Stimulated activated CD4-positive, alpha-beta T cell treated with anti-CD3 and anti-CD28 coated beads, Interleukin-15, amount 100 ng/mL, for 48 hours (primary cell): ENCODE measurements at places on chromosomes 3 and 15.

GRCh38 chr3:111592143-111592542 lies 3.0 kb downstream of the ZBED2 start:
- DNase-seq, result no peak

- no peak for DNase-seq
Measured at GRCh38 chr15:99076109-99076508, 28.8 kb upstream of the SYNM start.

- no peak for DNase-seq
Measured at GRCh38 chr3:124230998-124231397, 239.1 kb upstream of the ROPN1 start.

DNA sequence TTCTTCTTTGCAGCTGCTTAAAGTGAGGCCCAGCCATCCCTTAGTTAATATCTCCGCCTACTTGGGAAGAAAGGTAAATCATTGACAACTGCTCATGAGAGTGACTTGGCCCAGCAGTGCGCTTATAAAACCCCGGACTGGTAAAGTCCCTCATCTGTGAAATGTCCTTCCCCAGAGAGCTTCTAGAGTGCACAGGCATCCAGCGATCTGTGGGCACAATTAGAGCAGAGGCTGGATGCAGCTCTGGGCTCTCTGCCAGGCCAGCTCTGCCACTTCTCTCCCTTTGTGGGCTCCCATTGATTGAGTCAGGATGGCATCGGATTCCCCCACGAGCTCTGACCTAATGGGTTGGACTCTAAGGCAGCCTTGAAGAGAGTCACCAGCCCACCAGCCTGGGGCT lies 219.0 kb upstream of the LINGO1 start:
- DNase-seq, result no peak

DNA sequence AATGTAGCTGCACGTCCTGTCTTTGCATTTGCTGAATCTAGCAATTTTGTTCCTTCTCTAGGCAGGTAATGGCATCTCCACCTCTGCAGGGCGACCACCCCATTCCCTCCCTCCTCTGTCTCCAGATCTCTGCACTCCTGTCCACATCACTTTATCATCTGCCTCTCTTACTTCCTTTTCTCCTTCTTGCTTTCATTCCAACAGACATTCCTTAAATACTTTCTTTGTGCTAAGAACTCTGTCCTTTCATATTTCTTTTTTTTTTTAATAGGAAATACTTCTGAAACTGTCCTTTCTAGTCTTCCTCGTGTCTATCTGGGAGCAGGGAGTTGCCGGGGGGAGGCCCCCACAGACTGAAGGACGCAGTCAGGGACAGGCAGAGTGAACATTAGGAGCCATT lies 7.2 kb downstream of the ITIH3 start:
- DNase-seq, result no peak

GRCh38 chr15:74318376-74319137 lies 48.9 kb downstream of the CYP11A1 start:
- no peak for DNase-seq

GRCh38 chr3:49412632-49413337 lies 562 bp downstream of the TCTA start:
- DNase-seq, result no peak

DNA sequence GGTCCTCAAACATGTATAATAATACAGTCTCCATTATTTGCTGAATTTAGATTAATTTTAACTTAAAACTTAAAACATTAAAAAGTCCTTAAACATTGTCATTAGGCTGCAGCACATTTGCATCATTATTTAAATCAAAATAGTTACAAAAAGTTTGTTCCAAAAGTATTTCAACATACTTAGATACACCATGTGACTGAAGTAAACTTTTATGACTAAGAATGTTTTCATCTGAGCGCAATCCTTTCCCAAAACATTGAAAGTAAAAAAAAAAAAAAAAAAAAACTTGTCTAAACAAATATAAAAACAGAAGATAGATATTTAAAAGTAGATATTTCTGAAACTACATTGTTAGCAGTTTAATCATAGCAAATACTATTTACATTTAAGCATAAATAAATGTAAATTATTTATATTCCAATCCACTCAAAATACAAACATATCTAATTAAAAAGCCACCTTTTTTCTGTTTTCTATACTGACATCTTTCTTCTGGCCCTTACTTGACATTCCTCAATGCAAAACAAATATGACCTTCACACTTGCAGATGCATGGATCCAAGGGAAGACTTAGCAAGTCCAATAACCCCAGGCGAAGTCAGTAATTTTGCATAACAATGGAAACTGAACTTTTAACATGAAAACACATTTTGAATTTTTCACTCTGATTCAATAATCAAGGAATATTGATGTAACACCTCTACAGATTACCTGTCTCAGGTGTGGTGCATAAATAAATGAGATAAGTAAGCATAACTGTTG lies 10.3 kb downstream of the FAM227B start:
- DNase-seq, result no peak

DNA sequence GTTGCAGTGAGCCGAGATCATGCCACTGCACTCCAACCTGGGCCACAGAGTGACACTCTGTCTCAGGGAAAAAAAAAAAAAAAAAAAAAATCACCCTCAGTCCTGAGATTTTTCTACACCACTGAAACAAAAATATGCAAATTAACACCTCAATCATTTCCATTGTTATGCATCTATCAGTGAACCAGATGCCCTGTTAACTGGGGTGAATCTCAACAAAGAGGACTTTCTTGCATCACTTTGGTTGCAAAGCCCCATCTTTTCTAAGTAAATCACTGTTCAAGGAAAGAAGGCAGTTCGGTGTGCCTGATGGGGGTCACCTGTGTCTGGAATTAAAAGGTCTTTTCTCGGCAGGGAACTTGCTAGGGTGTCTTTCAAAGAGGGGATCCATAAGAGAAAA lies 421.6 kb downstream of the EPHB1 start:
- DNase-seq, result no peak

GRCh38 chr3:183576487-183577107 lies 21.1 kb upstream of the KLHL6 start:
- no peak for DNase-seq
